ENCODE measurements at places on chromosomes 1 and 21.

DNA sequence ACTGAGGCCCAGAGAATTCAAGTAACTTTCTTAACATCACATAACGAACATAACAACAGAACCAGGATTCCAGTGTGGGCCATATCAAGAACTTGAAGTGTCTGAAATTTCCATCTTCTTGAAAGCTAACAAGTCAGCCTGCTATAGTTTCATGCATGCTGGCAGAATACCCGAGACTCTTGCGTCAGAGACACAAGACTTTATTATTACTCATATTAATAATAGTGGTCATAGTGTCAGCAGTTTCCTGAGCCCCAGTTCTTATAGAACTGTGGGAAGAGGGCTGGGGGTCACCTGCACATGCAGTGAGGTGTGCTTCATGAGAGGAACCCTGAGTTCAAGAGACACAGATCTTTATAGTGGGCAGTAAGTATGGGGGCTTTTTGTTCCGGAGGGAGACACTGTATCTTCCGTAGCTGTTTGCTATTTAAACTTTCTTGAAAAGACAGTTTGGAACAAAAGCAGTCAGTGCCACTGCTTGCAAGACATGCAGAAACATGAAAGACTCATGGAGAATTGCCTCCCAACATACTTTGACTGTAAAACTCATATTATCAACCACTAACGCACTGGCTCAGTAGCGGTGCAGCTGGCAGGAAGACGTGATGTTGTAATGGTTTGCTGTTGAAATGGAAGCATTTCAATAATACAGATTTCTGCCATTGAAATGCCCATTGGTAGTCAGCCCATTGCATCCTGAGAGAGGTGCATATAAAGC is 339.2 kb downstream of the ADGRL2 start:
- no peak for DNase-seq

DNA sequence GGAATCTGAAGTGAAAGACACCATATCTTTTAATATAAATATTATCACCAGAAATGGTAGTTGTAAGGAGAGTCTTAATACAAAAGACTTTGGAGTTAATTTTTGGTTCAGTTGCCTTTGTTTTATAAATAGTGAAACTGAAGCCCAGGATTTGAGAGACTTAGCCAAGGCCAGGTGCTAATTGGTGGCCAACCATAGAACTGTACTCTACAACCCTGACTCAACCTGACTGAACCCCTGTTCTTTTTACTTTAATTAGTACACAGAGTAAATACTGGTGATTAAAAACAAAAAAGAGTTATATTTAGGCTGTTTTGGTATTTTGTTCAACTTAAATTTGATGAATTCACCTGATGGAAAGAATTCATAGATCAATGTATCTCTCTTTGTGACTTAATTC is 76.3 kb downstream of the SNX7 start:
- DNase-seq = no peak

DNA sequence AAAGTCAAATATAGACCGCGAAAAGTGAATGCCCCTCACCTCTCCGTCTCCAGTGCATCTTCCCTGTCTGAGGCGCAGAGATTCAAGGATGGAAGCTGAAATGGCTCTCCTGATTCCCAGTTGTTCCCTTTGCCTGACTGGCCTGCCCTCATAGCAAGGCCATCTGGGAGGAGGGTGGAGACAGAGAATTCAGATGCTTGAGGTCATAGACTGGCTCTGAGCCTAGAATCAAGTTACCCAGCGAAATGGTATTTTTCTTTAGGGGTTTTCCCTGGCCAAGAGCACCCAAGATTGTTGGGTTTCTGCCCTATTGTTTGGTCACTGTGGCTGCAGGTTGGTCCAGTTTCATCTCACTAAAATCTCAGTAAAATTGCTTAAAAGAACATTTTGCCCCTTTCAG is 7.2 kb downstream of the METTL13 start:
- no peak for DNase-seq

- no peak for DNase-seq
These were observed 35.4 kb downstream of the WNT2B start for GRCh38 chr1:112544011-112544688.

DNA sequence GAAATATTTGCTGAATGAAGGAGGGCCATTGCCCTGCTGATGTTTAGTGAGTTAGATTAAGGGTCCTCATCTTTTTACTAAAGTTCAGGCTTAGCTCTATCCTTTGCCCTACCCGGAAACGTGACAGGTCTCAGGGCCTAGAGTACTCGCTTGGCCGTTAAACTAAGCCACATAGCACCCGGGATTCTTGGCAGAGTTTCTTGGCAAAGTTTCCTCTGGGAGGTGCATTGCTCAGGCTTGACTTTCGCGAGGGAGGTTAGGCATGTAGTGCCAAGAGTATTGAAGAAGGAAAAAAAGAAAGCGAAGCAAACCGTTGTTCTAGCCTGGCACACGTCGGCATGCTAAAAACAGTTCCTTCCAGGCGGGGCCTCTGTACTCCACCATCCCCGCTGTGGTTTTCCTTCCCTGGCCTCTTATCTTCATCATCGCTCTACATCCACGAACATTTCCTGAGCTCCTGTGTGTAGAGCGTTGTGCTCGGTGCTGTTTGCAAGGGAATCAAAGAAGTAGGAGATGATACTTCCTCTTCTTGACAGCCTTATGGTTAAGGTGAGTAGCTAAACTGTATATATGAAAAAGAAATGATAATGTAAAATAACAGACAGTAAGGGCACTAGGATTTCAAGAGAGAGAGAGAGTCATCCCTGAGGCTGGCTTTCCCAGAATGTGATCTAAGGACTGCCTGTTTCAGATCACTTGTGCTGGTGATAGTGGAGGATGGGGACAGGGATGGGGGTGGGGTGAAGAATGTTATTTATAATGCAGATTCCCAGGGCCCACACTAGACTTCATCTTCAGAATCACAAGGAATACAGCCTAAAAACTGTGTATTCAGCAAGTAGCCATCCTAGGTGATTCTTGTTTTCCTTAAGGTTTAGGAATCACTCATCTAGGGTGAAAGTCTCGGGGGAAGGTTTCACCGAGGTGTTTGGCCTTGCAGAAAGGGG is 18.8 kb downstream of the RNF220 start:
- no peak for DNase-seq

DNA sequence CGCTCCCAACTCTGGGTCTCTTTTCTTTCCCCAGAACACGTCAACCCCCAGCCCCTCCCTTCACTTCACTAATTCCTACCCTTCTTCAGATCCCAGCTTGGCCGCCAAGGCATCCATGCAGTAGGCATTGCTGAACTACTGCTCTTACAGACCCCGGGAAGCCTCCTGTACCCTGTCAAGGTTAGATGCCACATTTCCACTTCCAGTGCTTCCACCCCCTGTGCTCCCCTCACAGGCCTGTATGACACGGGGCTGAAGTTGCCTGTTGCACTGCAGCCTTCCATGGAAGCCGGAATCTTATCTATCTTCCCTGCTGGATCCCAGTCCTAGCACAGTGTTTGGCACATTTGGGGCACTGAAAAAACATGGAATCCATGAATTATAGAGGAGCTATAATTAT is 99.0 kb upstream of the SOD1 start:
- no peak for DNase-seq

GRCh38 chr1:109476825-109477224 is 6.9 kb upstream of the ATXN7L2 start:
- DNase-seq = no peak

DNA sequence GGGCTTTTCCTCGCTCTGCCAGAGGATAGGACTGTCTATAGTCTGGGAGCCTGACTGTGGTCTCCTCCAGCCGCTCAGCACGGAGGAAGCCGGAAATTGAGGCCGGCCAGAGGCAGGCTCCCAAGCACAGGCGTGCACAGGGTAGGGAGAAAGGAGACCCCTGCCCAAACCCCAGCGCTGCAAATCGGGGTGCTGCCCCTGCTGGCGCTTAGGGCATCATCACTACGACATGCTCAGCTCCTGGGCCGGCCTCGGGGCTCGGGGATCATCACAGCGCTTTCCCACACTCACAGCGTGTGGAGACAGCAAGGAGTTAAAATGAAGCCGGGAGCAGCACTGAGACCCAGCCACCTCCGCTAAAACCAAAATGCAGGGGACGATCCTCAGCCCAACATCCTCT is 62.8 kb upstream of the ARHGEF16 start:
- DNase-seq = no peak

GRCh38 chr21:30689822-30690221 is 28.8 kb downstream of the KRTAP21-3 start:
- no peak for DNase-seq

DNA sequence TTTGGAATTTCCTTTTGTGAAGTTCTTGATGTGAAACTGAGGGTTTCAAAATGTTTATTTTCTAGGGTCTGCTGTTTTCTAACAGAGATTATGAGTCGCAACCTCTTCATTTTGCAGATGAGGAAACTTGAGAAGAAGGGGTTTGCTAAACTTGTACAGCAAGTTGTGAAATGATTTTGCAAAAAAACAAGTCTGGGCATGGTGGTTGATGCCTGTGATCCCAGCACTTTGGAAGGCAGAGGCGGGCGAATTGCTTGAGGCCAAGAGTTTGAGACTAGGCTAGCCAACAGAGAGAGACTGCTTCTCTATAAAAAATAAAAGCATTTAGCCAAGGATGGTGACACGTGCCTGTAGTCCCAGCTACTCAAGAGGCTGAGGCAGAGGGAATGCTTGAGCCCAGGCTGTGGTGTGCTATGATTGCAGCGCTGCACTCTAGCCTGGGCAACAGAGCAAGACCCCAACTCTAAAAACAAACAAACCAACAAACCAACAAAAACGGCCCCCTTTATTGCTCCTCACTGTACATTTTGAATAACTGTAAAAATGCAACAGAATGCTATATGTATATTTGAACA is 9.9 kb downstream of the TRIM67 start:
- no peak for DNase-seq
